ENCODE measurements at places on chromosomes 7 and 10. TPM values are rescaled to one million over a fixed set of nuclear protein-coding genes. Genes with fewer than 3 reads are reported as not detected.

NPTX2 gene
- 3,060 TPM for total RNA-seq

SLIT1 gene
- not detected for total RNA-seq

ANKRD61 gene
- total RNA-seq: 0.23 TPM

TSPAN14 gene
- 17.4 TPM for total RNA-seq

CHAT gene
- total RNA-seq: not detected

CALML5 gene
- total RNA-seq: not detected

PLXDC2 gene
- 4.0 TPM for total RNA-seq

SPDYE2 gene
- not detected for total RNA-seq

GRCh38 chr7:111045449-111045848 is 45.5 kb upstream of the LRRN3 start:
- no peak for DNase-seq

- DNase-seq: no peak
These were observed 6.4 kb upstream of the IRF5 start for GRCh38 chr7:128931190-128931798.

GRCh38 chr7:116407165-116407564 is 92.4 kb upstream of the CAV2 start:
- DNase-seq: no peak

DNA sequence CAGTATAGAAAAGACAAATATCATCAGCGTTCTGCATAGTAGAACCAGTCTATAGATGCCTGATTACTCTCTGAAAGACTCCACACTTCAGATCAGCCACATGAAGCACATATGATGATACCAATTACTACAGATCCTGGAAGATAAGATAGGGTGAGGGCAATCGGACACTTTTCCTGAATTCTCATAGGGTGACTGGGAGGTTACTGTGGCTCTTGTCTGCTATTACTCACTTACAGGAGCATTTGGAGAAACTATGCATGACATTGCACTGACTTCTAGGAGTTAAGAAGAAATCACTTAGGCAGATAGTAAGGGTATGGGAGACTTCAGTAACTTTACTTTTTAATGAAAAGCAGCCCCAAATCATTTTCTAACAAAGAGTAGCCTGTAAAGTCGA is 1140.9 kb downstream of the XPNPEP1 start:
- no peak for DNase-seq

GRCh38 chr10:21720090-21720489 is 186.1 kb downstream of the MLLT10 start:
- DNase-seq: no peak

DNA sequence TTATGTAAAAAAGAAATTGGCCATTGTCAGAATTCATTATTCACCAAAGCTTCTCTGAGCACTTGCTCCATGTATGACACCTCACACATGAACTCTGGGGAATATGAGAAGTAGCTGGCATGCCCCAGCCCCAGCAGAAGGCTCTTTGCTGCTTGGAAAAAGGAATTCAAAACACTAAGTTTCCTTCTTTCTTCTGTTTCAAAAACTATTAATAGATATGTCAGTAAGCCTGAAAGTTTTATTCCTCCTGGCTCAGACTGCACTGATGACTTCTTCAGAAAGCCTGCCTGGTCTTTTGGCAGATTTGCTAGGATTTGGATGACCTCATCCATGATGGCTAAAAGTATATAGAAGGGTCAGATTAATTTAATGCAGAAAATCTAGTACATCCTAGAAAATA is 511.0 kb downstream of the GFRA1 start:
- peak; percentile 32 for DNase-seq

All from LHCN-M2 (cell line).